ENCODE measurements at places on chromosomes 2 and 18. TPM values are rescaled to one million over a fixed set of nuclear protein-coding genes. Genes with fewer than 3 reads are reported as not detected.

- no peak overlapping the region for H3K27ac ChIP-seq
- H3K27me3 ChIP-seq, result no peaks in the 10 kb centered on the region
- H3K4me3 ChIP-seq, result no peak overlapping the region
- H3K36me3 ChIP-seq, result no peaks in the 10 kb centered on the region
- DNase-seq, result no peak
Measured at GRCh38 chr2:112812318-112813267, 24.0 kb downstream of the IL1B start.

The KLHL14 gene
- total RNA-seq, result not detected

The SANBR gene
- 4.6 TPM for total RNA-seq

DNA sequence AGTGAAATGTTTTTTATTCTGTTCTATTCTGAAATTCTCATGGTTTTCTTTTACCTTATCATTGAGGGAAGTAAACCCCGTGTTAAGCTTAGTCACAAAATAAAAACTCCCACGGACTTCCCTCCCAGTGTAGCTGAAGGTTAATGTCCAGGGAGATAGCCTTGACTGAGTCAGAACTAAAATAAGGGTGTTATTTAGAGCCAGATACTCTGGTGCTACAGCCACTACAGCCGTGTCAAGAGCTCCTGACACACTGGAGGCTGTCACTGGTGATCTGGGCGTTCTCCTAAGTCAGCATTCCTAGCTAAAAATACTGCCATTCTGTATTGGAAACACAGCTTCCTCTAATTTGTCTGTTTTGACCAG, 82.0 kb upstream of the RANBP2 start:
- no peak overlapping the region for H3K27ac ChIP-seq
- no peaks in the 10 kb centered on the region for H3K4me1 ChIP-seq
- no peaks in the 10 kb centered on the region for H3K36me3 ChIP-seq
- no peaks in the 10 kb centered on the region for H3K27me3 ChIP-seq
- no peak for DNase-seq

- DNase-seq, result no peak
- no peak overlapping the region for H3K4me3 ChIP-seq
- no peaks in the 10 kb centered on the region for H3K27me3 ChIP-seq
- H3K36me3 ChIP-seq, result no peaks in the 10 kb centered on the region
- no peaks in the 10 kb centered on the region for H3K4me1 ChIP-seq
Measured at GRCh38 chr2:81249152-81249551, 944.6 kb upstream of the LRRTM1 start.

Measured in HCT116 (cell line).